ENCODE measurements at places on chromosomes 6 and 20. TPM values are rescaled to one million over a fixed set of nuclear protein-coding genes. Genes with fewer than 3 reads are reported as not detected.
A peak's percentile ranks its signal among the peaks of the same experiment; 100 is the strongest.

DNA sequence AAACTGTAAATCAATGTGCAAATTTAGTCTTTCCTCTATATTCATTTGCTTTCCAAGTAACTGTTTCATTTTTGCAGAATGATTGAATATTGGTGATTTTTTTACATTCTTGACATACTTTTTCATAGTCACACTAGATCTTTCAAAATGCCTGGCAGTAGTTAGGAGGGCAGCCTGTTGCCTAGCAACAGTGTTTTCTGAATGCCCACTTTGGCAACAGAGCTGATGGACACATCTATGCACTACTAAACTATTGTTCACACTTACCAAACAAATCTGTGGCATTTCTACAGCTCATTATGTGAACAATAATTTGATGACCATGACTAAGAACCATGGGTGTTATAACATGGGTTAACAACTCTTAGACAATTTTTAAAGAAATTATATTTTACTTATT, 438.0 kb upstream of the IMPG1 start:
- DNase-seq = no peak

DNA sequence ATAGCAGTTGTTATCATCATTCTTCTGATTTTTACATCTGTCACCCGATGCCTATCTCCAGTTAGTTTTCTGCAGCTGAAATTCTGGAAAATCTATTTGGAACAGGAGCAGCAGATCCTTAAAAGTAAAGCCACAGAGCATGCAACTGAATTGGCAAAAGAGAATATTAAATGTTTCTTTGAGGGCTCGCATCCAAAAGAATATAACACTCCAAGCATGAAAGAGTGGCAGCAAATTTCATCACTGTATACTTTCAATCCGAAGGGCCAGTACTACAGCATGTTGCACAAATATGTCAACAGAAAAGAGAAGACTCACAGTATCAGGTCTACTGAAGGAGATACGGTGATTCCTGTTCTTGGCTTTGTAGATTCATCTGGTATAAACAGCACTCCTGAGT, 2.1 kb downstream of the CALHM6 start:
- DNase-seq = no peak

DNA sequence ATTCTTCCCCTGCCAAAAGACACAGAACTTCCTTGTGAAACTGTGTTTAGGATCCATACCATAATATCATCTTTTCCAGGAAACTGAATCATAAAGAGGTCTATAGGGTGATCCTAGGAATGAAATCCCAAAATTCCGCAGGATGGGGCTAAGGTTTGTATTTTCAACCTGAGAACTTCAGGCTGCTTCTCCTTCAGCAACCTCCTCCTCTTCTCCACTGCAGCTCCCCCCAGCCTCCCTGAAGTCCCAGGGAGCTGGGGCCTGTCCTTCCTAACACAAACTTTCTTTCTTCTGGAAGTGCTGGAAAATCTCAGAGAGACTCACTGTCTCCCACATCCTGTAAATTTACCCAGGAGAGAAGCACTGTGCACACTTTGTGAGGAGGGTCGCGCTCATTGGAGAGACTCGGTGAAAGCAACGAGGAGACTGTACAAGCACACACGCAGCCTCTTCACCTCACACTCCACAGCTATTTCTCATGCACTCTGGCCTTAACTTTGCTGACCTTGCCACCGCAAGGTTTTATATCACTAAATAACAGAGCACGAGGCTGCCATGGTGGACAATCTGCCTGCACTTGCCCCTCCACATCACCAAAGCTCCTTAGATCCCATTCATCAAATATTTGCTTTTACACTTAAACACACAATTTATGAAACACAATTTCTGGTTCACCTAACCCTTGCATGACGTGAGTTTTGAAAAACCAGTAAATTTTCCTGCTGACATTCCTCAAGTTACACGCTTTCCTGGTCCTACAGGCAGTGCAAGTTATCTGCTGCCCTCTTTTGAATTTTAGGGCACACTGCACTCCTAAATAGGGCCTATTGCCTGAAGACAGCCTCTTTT, 14.3 kb downstream of the ID4 start:
- peak; percentile 38 for DNase-seq

GRCh38 chr6:80020381-80021120, 16.1 kb downstream of the TTK start:
- DNase-seq = no peak

GRCh38 chr20:8019246-8019997, at the start of gene TMX4:
Gene TMX4 (minus strand): TSS chr20:8019761. CDS start chr20:8019613, 148 bp downstream.
- DNase-seq = peak; percentile 97

DNA sequence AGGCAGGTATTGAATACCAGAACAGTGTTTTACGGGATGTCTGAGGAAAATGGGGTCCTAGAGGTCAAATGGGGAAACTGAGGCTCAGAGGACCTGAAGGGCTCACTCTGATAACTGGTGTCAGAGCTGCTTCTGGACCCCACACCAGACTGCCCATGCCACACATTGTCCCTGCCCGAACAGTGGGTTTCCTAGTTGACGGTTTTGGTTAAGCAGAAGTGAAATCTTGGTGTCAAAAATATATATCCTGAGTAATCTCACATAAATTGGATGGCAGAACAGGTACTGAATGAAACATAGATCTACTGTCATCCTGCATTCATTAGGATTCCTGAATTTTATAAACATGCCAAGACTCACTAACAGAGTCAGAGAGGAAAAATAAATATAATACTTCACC, 16.3 kb downstream of the NOX3 start:
- DNase-seq = no peak

- no peak for DNase-seq
Measured at GRCh38 chr6:20732896-20733295, 198.6 kb downstream of the CDKAL1 start.

- DNase-seq = peak; percentile 82
Measured at GRCh38 chr20:36541227-36541767, at the start of gene MYL9. Gene MYL9 (plus strand): TSS chr20:36541519. CDS start chr20:36544885, 3,366 bp downstream.

DNA sequence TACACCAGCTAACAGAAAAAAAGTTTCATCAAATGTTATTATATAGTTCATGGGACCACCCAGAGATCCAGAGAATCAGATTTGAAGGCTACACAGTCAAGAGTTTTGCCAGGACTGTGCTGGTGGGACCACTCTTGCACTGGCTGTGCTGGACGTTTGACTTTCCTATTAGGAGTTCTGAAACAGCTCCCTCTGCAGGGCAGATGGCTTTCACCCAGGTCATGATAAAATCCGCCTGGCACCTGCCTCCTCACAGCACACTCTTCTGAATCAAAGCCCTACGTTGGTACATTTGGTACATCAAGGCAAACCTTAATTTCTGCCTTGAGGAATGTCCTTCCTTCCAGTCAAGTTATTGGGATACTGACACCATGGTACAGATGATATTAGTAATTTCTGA, 302.1 kb downstream of the ZNF217 start:
- peak; percentile 70 for DNase-seq

DNA sequence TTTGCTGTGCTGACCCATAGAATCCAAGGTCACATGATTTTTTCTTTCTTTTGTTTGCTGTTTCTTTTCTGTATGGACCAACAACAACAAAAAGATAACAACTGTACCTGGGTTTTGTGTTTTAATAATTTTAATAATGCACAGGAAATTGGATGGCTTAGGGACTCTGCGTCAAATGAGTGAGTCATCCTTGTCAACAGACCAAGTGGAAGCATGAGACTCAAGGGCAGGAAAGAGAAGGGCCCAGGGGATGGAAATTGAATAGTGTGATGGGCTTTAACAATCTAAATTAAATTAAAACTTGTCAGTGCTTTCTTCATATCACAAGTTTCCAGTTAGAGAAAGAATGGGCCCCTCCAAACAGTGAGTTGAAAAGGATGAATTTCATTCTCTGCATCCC, 413.0 kb downstream of the PREX1 start:
- no peak for DNase-seq

DNA sequence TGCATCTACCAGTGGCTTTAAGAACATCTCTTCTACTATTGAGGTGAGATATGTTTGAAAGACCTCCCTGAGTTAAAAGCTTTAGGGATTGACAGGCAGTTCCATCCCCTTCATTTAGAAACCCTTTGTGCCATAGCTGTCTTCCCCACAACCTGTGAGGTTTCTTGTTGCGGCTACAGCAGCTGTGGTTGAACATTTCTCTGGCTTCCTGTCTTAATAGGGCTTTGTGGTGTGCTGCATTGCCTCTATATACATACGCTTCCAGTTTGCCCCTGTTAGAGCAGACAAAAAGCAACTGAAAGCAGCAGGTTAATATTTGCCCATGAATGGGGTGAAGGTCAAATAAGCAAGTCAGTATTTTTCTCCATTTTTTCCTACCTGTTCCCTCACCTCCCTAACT, 210.2 kb downstream of the TMEM200A start:
- no peak for DNase-seq

Gene SSTR4
- total RNA-seq = not detected

Gene TSPO2
- not detected for total RNA-seq
